Left ventricle myocardium superior (tissue), 1 donor: ENCODE measurements at places on chromosomes 13 and 19.

GRCh38 chr13:49585220-49586157 is at the start of gene RCBTB1:
Gene RCBTB1, minus strand, starts transcription at chr13:49585558. Its CDS starts 18,279 bp downstream, at chr13:49567279.
- DNase-seq, result peak; percentile 85

- DNase-seq, result no peak
Observed at GRCh38 chr13:24052547-24053518, 107.7 kb upstream of the SPATA13 start.

GRCh38 chr13:50697746-50698539 is 145.5 kb downstream of the DLEU7 start:
- DNase-seq, result no peak

DNA sequence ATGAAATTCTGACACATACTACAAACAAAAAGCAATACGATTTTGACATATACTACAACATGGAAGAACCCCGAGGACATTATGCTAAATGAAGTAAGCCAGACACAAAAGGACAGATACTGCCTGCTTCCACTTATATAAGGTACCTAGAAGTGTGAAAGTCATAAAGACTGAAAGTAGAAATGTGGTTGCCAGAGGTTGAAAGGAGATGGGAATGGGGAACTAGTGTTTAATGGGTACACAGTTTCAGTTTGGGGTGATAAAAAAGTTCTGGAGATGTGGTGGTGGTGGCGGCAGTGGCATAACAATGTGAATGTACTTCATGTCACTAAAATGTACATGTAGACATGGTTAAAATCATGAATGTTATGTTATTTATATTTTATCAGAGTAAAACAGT is 12.1 kb upstream of the NDFIP2 start:
- no peak for DNase-seq

DNA sequence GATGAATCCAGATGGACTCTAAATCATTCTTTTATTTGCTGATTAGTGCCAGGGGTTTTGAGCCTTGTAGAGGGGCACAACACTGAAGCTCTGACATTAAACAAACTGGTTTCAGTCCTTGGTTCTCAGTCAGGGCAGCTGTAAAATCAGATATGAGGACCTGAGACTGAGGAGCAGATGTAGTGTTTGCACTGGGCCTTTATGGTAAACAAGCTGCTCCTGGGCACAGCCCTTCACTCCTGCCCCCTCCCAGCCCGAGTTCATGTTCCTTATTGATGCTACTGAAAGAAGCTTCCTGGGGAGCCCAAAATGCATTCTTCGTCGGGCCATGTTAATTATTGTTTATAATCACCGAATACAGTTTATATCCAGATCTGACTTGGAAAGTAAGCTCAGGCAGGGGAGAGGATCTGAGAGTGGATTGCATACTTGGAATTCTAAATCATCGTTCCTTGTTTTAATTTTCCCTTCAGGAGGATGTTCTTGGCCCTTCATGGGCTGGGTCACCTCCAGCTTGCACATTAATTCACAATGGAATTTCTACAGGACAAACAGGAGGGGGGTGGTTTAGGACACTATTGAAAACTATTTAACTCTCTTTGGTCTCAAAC is 213.5 kb downstream of the FGF9 start:
- DNase-seq, result no peak

GRCh38 chr13:48492470-48493065 is 40.3 kb downstream of the RCBTB2 start:
- DNase-seq, result peak; percentile 87

DNA sequence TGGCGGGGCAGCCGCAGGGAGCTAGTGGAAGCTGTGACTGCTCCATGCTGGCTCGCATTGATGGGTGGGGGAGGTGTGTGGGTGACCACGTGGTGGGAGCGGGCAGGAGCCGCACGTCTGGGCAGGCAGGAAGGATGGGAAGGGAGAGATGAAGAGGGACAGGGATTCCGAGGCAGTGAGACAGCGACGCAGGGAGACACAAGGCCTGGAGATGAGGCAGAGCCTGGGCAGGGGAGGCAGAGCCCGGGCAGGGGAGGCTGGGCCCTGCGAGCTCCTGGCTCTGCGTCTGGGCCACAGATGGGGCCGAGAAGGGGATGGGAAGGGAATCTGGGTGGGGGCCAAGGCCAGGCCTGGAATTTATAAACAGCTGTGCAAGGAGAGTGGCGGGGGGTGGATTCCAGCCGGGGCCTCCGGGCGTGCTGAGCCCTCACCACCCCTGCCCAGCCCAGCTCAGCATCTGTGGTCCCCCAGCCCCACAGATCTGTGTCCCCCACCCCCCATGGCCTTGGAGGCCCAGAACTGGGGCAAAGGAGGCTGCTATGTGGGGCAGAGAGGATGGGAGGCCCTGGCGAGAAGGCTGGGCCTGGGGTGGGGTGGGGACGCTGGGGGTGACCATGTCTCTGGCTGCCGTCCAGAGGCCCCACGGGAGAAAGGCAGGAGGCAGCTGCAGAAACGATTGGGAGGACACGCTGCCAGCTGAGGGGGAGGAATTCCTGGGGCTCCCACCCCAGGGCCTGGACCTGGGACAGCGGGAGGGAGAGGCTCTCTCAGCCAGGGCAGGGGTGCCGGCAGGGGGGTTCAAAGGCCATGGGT is 6.0 kb downstream of the EHD2 start:
- DNase-seq, result peak; percentile 92

DNA sequence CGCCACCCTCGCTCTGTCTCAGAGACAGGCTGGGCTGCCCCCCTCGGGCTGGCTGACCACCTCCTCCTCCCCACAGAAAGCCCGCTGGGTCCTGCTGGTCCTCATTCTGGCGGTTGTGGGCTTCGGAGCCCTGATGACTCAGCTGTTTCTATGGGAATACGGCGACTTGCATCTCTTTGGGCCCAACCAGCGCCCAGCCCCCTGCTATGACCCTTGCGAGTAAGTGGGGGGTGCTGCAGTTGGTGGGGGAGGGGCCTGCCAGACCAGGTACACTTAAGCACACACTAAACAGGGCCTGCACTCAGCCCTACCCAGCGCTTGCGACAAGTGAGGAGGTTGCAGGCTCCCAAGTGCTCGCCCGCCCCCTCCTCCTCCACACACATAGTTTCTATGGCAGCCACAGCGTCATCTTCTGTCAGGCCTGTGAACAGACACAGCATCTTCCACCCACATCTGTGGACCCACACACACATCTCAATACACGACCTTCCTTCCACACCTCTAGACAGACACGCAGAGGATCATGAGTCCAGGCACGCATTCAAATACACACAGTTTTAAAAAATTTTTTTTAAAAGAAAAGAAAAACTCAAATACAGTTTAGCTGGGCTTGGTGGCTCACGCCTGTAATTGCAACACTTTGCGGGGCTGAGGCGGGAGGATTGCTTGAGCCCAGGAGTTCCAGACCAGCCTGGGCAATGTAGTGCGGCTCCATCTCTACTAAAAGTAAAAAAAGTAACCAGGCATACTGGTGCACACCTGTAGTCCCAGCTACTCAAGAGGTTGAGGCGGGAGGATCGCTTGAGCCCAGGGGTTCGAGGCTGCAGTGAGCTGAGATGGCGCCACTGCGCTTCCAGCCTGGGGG is 18.4 kb downstream of the PLD3 start:
- DNase-seq, result no peak

- DNase-seq, result no peak
Observed at GRCh38 chr13:42153199-42154113, 105.0 kb downstream of the DGKH start.

- no peak for DNase-seq
Observed at GRCh38 chr13:21541271-21541670, 62.7 kb downstream of the MICU2 start.

DNA sequence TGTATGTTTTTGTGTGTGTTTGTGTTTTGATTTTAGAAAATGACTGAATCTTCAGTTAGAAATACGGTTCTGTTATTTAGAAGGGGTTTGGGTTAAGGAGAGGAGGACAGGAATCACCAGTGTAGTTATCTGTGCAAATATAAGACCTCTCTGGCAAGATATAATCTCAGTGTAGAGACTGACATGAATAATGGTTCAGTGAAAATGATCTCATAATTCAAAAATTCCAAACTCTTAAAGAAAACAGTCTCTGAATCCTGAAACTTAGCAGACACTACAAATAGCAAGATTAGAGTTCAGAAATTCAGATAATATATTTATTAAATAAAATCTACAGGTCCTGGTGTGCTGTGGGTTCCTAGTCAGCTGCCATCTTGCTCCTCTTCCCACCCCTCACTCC is 73.5 kb downstream of the PDS5B start:
- no peak for DNase-seq

DNA sequence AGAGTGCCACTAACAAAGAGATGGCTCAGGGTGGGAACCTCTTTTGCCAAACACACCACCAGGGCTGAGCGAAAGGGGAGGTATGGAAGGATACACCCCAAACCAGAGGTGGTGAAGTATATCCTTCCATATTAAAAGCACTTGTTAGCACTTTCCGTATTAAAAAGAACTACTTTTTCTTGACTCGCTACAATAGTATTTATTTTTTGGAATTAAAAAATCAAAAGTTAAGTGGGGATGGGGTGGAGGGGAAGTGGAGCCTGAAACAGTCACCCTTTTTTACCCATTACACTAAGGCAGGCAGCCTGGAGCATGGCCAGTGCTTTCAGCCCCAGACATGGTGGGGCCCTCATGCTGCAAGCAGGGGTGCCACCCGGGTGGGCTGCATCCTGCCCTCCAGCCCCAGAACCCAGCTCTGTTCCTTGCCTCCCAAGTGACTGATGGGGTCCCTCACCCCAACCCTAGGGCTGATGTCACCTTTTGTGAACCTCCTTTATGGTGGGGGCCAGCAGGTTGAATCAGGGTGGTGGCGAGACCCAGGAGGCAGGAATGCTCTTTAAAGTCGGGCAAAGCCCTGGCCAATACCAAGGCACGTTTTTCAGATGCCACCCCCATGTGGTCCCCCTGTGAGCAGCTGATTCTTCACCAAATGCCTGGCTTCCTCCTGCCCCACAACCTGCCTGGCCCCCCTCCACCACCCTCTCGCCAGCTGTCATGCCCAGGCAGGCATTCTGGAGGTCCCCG is 31.0 kb downstream of the LYL1 start:
- DNase-seq, result no peak

DNA sequence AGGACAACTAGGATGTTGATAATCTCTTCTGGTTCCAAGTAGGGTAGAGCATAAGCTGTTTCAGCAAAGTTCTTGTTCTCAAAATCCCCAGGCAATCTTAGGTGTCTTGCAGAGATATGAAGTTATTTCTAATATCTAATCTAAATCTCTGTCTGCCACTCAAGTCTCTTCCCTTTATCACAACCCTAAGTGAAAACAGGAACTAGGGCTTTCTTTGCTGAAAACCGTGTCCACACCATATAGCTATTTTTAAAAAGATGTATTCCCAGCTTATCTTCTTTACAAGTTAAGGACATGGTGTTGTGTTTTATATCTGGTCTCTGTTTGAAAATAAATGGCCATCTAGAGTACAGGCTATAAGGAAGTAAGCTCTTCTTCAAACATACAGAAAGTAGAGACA is 11.3 kb upstream of the RNASEH2B start:
- DNase-seq, result no peak

DNA sequence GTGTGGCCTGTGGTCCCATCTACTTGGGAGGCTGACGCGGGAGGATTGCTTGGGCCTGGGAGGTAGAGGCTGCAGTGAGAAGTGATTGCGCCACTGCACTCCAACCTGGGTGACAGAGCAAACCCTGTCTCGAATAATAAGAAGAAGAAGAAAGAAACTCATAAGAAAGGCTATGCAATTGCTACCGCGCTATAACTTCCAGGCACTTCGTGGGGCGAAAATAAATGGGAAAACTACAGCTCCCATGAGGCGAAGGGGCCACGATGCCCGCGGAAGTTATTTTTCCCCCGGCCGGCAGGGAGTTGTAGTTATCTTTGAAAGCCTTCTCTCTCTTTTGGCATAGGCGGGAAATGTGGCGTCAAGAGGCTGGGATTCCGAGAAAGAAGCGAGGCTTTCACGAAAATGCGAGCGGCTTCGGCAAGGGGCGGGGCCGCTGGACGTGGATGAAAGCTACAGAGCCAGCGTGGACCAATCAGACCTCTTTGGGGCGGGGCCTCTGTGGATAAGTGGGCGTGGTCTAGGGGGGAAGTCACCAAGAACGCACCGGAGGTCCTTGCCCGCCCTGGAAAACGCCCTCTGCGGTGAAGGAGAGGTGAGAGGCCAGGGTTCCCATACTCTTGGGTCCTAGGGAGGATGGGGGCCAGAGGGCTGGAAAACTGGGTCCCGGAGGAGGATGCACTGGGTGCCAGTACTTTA is at the start of gene NUCB1:
NUCB1 (plus strand) TSS at position 532 of the 696 bp plus-strand sequence. CDS start 485 bp downstream, outside the sequence.
- DNase-seq, result peak; percentile 99
